Stimulated activated CD4-positive, alpha-beta T cell treated with anti-CD3 and anti-CD28 coated beads, Interleukin-1b, Interleukin-23, amount 100 ng/mL, for 1 hour (primary cell): ENCODE measurements at places on chromosomes 1 and 21.

- no peak for DNase-seq
These were observed 1.6 kb downstream of the WNT2B start for GRCh38 chr1:112510340-112510739.

GRCh38 chr1:62401034-62401760 is 35.7 kb upstream of the USP1 start:
- no peak for DNase-seq

DNA sequence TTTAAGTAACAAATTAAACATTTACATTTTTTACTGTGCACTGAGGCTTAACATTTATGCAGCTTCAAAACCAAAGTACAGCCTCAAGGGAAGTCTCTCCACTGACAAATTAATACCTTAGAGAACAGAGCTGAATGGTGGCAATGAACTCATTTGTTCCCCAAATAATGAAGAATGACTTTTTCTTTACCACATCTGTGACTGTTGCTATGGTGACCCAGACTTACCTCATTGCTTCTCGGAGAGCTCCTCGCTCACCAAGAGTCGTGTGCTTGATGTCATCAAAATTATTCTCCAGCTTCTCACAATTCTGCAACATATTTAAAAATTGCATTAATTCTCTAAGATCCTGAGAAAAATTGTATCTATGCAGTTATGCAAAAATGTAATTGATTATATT is 92.9 kb downstream of the DPYD start:
- no peak for DNase-seq

- no peak for DNase-seq
These were observed 365.6 kb downstream of the ZP4 start for GRCh38 chr1:237525102-237525501.

- no peak for DNase-seq
These were observed 41.5 kb upstream of the SRSF10 start for GRCh38 chr1:24021403-24022266.

DNA sequence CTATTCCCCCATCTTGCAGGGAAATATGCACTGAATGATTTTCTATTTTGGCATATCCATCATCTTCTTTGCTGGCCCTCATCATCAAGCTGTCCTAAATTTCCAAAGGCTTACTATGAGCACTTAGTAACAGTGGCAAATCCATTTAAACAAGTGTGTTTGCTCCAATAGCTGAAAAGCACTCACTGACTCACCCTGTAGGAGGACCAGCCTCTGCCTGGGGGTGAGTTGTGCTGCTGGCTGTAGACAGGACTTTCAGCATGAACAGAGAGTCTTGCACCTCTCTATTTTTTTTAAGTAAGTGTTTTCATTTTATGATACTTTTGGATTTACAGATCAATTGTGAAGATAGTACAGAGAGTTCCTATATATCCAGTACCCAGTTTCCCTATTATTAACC is 97.3 kb downstream of the SLC35F3 start:
- DNase-seq: no peak

DNA sequence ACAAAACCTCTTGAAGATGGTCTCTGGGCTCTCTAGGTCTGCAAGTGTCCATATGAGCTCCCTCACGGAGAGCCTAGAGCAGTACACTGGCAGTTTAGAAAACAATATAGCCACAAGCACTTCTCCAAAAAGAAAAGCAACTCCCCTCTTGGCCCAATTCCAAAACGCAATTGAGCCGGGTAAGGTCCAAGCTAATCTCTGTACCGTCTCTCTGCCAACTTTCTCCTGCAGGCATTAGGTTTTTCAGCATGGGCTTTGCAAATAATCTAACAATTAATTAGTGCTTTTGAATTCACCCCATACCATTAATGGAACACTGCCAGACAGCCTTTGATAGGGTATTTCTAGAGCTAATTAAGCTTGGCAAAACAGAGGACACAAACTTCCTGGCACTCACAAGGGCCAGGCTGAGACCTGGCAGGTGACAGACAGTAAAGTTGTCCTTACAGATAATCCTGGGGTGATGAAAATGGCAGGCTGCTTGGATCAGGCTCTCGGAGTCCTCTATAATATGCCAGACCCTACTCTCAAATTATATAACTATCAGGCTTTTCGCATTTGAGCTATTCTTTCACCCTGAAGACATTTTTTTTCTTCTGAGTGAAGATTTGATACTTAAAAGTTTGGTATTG is 39.8 kb downstream of the TGFBR3 start:
- no peak for DNase-seq

DNA sequence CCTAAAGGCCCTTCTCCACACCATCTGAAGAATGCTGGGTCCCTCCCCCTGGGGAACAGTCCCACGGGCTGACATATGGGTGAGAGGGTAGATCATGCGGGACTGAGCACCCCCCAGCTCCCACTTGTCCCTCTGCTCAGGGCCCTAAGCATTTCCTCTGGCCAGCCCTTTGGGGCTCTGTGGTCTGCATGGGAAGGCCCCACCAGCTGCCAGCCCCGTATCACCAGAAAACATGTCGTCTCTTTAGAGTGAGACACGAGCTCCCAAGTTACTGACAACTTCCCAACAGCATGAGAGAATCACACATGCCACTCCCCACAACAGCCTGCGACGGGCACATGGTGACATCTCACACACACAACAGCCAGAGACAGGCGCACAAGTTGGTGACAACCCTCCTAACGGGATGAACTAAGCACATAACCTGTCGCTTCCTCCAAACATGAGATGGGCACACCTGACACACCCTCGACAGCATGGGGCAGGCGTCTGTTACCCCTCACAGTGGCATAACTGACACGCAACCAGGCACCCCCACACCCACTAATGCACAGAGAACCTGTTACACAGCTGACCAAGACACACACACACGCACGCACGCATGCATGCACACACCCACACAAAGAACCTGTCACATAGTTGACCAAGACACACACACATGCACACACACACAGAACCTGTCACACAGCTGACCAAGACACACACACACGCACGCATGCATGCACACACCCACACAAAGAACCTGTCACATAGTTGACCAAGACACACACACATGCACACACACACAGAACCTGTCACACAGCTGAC is 41.2 kb downstream of the AHDC1 start:
- no peak for DNase-seq

GRCh38 chr1:175218786-175219434 is 26.3 kb upstream of the KIAA0040 start:
- no peak for DNase-seq

DNA sequence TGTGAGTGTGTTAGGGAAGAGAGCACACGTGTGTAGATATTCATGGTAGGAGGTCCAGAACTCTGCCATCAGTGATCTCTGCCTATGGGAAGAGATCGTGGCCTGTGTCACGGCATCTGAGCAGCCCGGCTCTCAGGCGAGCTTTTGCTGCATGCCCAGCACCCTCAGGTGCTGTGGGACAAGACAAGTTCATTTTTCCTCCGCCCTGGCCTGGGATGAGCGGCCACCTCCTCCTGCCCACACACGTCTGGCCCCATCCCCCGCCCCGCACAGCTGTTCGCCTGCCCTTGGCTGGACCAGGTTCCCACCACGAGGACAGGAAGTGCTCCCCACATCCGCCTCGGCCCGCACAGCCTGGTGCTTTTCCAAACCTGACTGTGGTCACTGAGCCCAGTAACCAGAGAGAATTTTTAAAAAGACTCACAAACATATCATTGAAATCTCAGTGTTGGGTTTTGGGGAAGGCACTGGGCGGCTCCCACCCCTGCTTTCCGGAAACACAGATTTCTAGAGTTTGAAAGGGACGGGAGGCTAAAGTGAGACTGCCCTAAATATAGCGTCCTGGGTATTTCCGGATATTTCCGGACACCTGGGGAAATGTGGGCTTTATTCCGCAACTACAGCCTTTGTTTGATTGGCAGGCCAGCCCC is 18.0 kb downstream of the BMP8A start:
- no peak for DNase-seq

GRCh38 chr1:242641461-242641860 is 117.0 kb upstream of the PLD5 start:
- no peak for DNase-seq

- DNase-seq: no peak
These were observed 36.7 kb downstream of the RRP1 start for GRCh38 chr21:43825936-43826622.

GRCh38 chr1:236023926-236024565 is 40.8 kb downstream of the NID1 start:
- DNase-seq: no peak

DNA sequence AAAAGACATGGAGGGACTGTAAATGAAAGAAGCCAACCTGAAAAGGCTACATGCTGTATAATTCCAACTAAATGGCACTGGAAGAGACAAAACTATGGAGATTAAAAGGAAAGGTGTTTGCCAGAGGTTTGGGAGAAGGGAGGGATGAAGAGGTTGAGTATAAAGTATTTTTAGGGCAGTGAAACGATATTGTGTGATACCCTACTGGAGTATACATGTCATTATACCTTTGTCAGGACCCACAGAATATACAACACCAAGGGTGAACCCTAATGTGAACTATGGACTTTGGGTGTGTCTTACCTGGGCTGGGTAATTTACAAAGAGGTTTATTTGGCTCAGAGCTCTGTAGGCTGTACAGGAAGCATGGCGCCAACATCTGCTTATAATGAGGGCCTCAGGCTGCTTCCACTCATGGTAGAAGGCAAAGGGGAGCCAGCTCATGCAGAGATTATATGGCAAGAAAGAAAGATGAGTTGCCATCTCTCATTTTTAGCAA is 73.4 kb downstream of the CD2 start:
- no peak for DNase-seq

DNA sequence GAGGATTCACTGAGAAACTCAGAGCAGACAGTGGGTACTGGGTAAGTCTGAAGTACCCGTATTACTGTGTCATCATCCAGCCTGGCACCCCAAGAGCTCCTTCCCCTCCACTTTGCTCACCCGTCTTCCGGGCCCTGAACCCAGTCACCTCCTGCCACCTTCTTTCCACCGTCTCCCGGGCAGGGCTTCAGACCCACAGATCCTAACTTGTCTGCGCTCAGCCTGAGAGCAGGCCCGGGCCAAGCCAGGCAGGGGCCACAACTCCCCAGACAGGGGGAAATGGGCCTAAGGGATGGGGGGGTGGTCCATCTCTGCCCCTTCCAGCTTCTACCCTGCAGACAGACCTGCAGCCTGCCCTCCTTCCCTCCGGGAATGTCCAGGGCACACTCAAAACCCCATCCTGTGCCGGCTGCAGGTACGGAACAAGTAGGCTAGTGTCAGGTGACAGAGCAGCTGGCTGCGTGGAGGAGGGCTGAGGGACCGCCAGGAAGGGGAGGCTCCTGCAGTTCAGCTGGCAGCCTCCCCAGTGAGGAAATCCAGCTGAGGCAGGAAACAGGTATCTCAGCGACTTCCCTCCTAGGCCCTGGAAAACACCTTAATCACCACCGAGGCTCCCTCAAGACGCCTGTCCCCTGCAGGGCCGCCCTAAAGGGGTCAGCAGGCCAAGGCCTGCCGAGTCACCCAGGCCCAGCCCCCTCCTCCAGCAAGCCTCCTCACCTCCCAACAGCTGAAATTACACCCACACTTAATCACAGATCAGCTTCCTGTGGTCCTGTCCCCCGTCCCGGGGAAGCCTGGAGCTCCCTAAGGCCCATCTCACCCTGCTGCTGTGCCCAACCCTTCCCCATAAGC is 3.5 kb downstream of the HSPG2 start:
- DNase-seq: no peak

DNA sequence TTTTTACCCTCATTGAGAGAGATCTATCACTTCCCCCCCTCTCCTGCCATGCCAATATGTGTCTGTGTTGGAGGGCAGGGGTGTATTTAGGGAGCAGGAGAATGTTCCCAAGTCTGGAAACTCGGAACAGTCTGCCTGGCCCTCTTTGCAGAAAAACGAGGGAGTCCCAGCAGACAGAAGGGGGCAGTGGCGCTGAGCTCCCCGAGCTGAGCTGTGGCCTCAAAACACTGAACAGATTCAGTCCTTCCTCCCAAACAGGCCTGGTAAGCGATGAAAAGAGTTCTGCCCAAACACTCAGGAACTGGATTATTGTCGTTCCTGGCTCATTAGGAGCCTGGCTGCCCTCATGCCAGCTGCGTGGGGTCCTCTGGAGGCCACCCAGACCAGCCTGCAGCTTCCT is 981 bp downstream of the CLDN14 start:
- no peak for DNase-seq

- DNase-seq: no peak
These were observed 1198.9 kb downstream of the PLA2G4A start for GRCh38 chr1:188027613-188028012.

DNA sequence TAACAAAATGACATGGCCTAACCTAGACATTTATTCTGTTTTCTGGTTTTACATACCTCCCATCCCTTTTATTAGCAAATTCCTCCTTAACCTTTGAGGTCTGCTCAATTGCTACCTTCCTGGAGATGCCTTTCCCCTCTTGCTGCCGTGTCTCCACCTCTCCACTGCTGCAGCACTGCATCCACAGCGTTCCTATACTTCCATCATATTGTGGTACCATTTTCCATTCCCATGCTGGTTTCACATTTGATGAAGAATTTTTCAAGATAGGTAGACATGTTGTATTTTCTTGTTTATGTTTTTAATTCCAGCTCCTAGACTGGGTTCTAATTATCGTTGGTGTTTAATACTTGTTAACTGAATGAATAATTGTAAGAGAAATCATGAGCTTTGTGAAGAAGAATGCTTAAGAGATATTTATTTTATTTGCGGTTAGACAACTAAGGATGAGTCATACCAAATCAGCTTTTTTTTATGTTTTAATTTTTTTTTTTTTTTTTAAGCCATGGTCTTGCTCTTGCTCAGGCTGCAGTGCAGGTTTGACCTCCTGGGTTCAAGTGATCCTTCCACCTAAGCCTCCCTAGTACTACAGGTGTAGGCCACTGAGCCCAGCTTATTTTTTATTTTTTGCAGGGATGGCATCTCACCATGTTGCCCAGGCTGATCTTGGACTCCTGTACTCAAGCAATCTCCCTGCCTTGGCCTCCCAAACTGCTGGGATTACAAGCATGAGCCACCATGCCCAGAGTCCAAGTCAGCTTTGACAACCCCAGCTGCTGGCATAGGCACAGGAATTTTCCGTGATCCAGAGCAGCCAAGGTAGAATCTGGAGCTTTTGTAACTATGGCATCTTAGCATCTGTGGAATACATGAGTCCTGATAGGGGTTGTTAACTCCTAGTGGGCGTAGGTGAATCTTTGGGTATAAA is 44.0 kb downstream of the ATP6V1G3 start:
- DNase-seq: no peak

DNA sequence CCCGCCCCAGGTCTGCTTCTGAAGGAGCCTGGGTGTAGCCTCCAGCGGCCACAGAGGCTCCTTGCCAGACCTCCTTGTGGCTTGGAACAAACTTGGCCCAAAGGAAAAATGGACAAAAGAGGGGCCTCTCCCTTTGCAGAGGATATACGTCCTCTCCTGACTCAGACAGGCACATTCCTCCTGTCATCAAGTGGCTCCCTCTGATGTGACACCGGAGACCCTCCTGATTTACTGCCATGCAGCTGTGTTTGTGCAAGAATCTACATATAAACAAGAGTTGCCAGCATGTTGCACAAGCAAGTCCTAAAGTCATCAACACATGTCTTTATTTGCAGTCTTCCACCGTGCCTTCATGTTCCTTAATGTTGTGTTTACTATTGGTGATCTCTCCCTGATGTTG is 54.1 kb upstream of the F3 start:
- DNase-seq: no peak

- no peak for DNase-seq
These were observed 17.4 kb downstream of the C1QB start for GRCh38 chr1:22670352-22670975.

GRCh38 chr1:12709091-12709491 is 6.8 kb upstream of the AADACL3 start:
- no peak for DNase-seq
